ENCODE measurements at places on chromosomes 1 and 21. TPM values are rescaled to one million over a fixed set of nuclear protein-coding genes. Genes with fewer than 3 reads are reported as not detected.

The VANGL2 gene
- total RNA-seq, result not detected

DNA sequence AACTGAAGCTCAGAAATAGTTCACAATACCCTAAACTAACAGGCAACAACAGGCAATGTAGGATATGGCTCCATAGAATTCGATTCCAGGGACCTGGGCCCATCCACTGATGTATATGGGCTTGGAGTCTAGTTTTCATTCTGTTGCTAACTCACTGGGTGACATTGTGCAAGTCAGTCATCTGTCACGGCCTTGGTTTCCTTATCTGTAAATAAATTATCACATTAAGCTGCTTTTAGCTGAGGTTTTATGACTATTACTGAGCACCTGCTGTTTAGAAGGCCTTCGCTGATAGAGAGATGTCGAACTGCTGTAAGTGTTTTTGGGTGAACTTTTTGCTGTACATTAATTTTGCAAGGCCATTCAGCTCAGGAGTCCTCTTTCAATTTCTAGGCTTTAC is 22.9 kb upstream of the ERO1B start:
- DNase-seq, result no peak

DNA sequence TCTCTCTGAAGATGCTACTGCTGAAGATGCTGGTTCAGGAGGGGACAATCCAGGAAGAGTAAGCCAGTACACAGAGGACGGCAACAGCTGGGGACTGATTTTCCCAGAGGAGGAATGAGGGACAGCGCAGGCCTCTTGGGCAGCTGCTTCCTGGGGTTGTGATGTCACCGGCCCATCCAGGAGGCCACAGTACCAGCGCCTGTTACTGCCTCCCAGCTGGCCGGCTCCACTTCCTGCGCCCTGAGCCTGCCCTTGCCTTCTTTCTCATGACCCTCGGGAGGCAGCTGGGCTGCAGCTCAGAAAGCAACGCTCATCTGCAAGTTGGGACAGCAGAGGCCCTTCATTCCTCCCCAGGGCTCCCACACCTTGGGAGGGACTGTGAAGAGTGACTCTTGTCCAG is 21.9 kb upstream of the ID3 start:
- no peak for DNase-seq

The CCDC27 gene
- total RNA-seq, result not detected

GRCh38 chr1:218553197-218553596 is 208.1 kb downstream of the TGFB2 start:
- DNase-seq, result no peak

The RXFP4 gene
- total RNA-seq, result not detected
